Fibroblast of upper back skin (primary cell): ENCODE measurements at places on chromosomes 3 and 15.

- DNase-seq, result no peak
Observed at GRCh38 chr3:183875411-183875810, 9.3 kb downstream of the PARL start.

- no peak for DNase-seq
Observed at GRCh38 chr3:153314038-153314437, 152.0 kb downstream of the RAP2B start.

DNA sequence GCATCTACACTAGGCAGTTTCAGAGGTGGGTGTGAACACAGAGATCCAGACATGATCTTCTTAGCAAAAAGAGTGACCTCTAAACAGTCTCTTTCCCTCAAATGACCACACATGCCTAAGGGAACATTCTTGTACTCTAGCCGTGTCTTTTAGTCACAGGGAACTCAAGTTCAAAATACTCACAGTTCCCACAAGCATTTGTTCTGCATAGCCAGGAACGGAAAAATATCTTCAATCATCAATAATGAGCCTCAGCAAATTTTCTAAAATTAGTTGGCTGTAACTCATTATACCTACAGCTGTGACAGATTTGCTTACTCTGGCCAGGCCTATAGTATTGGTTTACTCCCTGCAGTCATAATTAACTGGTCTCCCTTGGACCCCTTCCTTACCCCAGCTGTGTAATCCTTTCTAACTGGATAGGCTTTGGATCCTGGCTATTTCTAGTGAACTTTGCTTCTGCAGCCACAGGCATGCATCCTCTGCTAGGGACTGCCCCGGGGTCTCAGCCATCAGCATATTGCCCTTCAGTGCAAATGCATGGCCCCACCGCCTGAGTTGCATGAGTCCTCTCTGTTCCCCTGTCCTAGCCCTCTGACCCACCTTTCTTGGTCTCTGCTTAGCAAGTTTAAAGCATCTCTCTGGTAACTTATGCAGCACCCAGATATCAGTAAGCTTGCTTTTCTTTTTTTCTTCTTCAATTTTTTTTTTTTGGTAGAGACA is 56.0 kb upstream of the HACD2 start:
- DNase-seq, result peak; percentile 68

DNA sequence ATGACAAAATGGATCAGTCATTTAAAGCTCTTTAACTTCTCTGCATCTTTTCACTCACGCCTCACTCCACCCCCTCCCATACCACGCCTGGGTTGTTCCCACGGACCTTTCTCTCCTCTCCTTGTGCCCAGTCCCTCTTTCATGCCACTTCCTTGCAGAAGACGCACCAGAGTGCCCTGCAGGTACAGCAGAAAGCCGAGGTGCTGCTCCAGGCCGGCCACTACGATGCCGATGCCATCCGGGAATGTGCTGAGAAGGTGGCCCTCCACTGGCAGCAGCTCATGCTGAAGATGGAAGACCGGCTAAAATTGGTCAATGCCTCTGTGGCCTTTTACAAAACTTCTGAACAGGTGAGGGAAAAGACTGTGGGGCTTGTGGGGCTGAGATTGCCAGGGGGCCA is 296.1 kb upstream of the UMPS start:
- DNase-seq, result no peak

- peak; percentile 49 for DNase-seq
Observed at GRCh38 chr3:141646760-141647561, 91.1 kb upstream of the RNF7 start.

DNA sequence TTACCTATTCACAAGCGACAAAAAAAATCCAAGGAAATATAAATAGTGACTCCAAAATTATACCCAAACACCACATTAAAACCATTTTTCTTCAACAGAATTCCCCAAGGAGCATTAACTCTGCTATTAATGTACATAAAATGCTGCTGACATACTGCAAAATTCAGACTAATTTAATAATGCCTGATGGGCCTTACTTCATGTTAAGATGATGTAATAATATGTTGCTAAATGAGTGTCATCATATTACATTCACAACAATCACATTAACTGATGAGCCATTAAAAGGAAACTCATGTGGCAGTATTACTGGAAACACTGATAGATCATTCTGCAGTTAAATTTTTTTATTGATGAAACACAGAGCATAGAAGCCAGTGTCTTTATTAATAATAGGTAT is 204.9 kb upstream of the CGNL1 start:
- DNase-seq, result no peak

GRCh38 chr15:59420986-59421618 is 16.9 kb upstream of the FAM81A start:
- peak; percentile 43 for DNase-seq

- no peak for DNase-seq
Observed at GRCh38 chr3:177111541-177111949, 85.7 kb downstream of the TBL1XR1 start.

- DNase-seq, result no peak
Observed at GRCh38 chr15:92979011-92979701, 79.0 kb downstream of the CHD2 start.

GRCh38 chr15:101469520-101470288 is 19.8 kb downstream of the PCSK6 start:
- no peak for DNase-seq

DNA sequence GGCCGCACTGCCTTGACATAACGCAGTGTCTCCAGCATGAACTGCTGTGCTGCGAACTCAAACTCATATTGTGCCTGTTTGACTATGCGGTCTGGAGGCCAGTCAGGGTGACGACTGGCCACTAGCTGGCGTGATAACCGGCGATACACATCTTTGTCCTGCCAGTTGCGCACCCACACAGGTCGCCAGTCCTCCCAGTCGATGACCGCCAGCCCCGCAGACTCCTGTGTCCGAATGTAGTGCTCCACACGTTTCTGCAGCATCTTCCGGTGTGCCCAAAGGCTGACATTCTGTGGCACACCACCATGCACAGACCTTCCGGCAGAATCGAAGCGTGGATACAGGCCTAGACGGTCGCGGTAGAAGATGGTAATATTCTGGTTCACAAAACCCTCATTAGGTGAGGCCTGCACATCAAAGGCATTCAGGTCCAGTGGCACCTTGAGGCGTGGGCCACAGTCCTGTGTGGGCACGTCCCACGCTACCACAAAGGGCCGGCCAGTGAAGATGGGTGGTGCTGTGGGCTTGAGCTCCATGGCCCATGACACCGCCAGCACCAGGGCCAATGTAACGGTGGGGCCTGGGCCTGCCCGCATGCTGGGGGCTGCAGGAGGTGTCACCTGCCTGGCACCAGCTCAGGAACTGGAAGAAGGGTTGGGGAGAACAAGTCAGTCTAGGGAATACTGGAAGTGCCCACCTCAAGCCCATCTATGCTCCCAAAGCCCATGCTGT is 2.5 kb downstream of the HYAL2 start:
- no peak for DNase-seq

- no peak for DNase-seq
Observed at GRCh38 chr3:72906154-72906553, 18.3 kb downstream of the GXYLT2 start.

DNA sequence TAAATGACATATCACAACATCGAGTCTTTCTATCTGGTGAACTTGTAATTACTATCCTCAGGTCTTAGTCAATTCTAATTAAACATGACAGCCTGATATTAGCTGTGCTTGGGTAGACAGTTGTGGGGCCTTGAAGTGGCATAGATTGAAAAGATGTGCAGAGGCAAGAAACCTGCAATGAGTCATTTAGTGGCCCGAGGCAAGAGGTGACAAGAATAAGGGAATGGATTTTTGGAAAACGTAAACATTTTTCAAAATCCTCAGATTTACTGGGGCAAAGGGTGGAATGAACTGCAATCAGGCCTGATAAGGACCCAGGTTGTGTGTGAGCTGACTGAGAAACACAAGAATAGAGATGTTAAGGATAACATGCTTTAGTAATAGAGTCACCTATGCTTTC is 29.5 kb upstream of the ULK4 start:
- DNase-seq, result no peak

DNA sequence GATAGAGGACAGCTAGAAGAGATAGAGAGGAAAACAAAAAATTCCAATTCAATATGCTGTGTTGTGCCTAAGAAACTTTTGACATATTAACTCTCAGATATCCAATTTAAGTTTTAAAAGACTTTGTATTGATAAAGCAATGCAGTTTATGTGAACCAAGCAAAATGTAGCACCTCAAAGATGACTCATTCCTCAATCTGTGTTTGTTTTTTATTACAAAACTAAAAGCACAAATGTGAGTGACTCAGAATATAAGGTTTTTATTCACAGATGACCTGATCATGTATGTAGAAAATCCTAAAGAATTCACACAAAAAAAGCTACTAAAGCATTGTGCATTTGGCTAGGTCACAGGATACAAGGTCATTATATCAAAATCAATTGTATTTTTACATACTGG is 11.1 kb downstream of the HCLS1 start:
- DNase-seq, result no peak

GRCh38 chr15:30933293-30933692 is 29.6 kb downstream of the FAN1 start:
- DNase-seq, result no peak

DNA sequence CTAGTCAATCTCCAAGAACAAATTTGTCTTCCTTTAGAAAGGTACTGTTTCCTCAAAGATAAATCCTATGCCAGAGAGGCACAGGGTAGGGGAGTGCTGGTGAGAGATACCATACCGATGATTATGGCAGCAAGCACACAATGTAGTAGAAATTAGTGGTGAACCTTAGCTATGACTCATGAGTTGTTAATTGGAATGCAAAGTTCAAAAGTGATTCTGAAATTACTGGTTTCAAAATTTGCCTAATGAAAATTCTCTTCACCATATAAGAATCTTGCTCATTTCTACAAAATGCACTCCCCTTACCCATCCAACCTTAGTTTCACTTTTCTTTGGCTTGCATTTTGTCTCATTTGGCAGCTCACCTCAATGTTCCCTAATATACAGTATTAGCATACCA is 139.5 kb upstream of the SLC2A2 start:
- DNase-seq, result no peak

DNA sequence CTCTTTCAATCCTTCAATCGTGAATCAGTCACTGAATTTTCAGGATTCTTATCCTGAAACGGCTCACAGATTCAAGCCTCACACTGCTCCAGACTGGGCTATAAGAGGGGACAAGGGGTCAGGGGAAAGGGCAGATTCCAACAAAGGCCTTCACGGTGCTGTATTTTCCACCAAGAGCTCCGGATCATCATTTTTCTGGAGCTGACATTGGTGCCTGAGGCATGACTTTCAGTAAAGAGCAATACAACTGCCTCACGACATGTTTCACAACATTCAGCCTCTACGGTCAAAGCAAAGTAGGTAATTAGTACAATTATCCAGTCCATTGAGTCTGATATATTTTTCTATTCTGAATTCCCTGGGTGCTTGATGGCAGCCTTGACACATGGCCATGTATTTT is 185.0 kb upstream of the PRICKLE2 start:
- no peak for DNase-seq

- peak; percentile 8 for DNase-seq
Observed at GRCh38 chr15:50381438-50381837, 26.4 kb upstream of the GABPB1 start.

GRCh38 chr3:159739166-159739565 is 249.5 kb upstream of the IL12A start:
- no peak for DNase-seq

GRCh38 chr3:185399737-185400667 is 37.1 kb downstream of the MAP3K13 start:
- no peak for DNase-seq

- DNase-seq, result no peak
Observed at GRCh38 chr3:50304601-50305000, 1.2 kb upstream of the HYAL1 start.

GRCh38 chr15:34436956-34437442 is 609 bp downstream of the GOLGA8A start:
- DNase-seq, result peak; percentile 21

DNA sequence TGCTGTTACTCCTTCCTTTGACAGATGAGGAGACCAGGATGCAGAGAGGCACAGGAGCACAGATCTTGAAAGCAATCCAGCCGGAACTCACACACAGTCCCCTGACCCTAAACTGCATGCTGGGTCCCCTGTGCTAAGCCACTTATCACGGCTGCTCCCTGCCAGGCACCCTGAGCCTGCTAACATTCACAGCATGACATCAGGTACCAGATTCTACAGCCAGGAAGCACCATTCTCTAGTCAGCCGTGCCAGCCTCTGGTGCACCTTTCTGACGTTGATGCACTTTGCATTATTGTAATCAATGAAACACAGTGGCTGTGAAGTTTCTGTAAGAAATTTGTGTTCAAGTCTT is 247.3 kb downstream of the OCA2 start:
- no peak for DNase-seq

DNA sequence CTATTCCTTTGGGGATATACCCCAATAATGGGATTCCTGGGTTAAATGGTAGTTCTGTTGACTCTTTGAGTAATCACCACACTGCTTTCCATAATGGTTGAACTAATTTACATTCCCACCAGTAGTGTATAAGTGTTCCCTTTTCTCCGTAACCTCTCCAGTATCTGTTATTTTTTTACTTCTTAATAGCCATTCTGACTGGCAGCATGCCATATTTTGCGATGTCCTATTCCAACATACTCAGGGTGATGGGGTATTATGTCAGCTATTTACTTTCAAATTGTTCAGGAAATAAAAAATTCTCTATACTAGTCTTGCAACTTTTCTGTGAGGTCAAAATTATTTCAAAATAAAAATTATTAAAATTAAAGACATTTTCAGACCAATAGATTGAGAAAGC is 9.1 kb upstream of the PARP14 start:
- no peak for DNase-seq

DNA sequence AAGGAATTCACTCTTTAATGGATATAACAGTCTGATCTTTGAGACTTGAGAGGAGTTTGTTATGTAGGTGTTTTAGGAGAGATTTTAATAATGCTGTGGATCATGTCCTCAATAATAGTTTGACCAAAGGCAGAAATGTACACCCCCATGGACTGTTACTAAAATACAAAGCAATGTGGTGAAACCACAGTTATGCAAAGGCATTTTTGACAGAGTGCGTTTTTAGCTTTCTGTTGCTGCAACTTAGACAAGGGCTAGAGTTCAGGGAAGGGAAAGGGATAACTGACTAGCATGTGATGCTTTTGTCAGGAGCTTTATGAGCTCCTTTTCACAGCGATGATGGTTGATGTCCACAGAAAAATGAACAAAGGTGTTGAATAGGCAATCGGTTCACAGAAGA is 3.6 kb upstream of the STARD5 start:
- peak; percentile 92 for DNase-seq
